ENCODE measurements at places on chromosomes 16 and 17.
A peak's percentile ranks its signal among the peaks of the same experiment; 100 is the strongest.

DNA sequence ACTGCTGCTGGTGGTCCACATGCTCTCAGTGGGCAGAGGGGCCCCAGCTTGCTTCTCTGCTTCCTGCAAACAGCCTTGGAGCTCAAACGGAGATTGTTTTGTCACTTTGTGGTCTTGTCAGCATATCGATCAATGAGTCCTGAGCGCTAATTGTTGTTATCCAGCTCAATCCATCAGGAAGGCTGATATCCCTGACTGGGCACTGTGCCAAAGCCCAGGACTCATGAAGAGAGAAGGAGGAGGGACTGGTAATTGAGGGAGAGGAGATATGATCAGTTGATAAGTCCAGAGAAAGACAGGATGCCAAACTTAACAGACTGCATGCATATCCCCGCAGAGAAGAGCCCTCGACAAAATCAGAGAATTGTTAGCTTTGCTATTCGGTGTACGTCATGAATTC is 58.6 kb upstream of the DNAH9 start:
- no peak for DNase-seq

GRCh38 chr17:69363488-69364210 is 36.7 kb upstream of the ABCA5 start:
- no peak for DNase-seq

GRCh38 chr17:43574348-43574747 is 28.2 kb upstream of the ETV4 start:
- no peak for DNase-seq

- DNase-seq, result no peak
Measured at GRCh38 chr17:4540687-4541327, 14.4 kb downstream of the MYBBP1A start.

DNA sequence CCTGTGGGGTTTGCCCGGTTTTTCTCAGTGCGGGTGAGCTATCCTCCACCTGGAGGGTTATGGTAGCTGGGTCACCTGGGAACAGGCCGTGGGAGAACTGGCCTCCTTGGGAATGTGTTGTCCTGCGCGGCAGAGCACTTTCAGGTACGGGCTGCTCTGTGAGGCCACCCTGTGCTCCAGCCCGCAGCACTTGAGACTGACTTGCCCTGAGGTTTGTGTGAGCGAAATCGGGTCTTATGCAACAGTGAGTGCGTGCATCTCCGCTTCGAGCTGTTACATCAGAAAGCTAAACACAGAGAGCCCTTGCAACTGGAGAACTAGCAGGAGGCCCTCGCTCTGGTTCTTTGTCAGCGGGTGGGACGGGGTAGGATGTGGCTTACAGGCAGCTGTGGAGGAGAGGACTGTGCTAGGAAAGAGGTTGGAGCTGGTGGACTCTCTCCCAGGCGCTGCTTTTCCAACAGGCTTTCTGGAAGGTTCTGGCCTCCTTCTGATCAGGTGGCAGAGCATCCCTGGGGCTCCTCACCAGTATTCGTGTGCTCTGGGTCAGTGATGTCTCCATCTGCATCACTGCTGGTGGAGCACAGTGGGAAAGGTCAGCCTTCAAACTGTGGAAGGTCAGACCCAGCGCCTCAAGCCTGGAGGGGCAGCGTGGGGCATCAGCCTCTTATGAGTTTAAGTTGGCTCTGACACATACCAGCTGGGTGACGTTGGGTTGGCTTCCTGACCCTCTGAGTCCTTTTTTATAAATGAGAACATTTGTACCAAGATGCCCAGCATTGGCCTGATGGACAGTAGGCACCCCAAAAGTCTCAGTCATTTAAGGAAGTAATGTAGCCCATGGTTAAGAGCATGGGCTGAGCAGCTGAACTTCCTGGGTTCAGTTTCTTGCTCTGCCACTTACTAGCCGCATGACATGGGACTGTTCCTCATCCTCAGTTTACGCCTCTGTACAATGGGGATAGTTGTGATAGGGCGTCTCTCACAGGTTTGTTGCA is 76.3 kb downstream of the KSR1 start:
- no peak for DNase-seq

GRCh38 chr17:83153681-83154310 is 74.4 kb downstream of the METRNL start:
- no peak for DNase-seq

DNA sequence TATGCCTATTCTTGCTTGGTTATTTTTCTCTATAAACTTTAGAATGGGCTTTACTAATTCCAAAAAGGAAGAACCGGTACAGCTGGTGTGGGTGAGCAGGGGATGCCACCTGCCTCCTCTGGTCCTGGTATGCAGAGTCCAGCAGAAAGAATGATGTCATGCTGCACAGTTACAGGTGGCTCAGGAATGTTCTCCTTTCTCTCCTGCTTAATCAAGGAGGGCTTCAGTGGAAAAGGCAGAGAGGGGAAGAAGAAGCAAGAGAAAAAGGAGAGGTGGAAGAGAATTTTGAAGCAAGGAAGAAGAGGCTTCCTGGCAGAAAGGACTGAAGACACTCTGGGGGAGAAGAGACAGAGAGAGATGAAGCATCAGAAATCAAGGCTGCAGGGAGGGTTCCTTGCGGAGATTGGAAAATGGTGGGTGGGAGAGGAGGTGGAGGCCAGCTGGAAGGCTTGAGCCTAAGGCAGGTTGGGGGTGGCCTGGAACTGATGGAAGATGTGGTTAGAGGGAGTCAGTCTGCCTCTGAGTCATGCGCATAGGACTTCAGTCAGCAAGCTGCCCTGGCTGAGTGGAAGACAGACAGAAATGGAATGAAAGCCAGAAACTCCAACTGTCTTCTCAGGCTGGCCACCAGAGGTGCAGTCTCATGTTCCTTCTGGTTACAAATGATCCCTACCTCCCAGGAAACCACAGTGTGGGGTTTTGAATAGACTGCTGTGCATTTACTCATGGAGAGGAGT is 64.6 kb upstream of the CRHR1 start:
- peak; percentile 3 for DNase-seq

DNA sequence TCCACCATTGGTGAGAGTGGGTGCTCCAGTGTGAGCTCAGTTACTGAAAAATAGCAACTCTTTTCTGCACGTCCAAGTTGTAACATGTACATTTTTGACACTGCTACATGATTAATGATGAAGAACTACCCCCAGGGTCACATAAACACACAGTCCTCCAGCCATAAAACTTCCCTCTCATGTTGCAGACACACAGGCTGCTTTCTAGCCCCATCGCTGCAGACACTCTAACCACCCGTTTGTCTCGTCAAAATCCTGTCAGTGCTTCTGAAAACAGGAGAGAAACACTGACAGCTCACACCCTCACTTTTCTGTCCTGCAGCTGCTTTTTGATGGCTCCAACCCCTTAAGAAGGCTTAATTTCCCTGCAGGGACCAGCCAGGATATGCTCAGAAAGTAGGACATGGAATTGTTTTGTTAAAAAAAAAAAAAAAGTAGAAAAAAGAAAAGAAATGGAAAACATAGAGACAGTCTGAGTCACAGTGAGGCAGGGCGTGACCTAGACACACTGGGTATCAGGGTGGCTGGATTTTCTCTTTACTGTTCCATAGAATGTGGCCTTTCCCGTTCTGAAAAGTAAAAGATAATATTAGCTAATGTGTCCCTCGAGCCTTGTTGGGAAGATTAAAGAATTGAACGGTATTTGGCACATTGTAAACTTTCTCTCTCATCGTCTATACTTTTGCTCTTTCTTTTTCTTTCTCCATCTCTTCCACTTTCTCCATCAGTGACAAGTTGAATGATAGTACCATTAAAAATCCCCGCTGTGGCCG is 20.7 kb upstream of the CCL5 start:
- no peak for DNase-seq

DNA sequence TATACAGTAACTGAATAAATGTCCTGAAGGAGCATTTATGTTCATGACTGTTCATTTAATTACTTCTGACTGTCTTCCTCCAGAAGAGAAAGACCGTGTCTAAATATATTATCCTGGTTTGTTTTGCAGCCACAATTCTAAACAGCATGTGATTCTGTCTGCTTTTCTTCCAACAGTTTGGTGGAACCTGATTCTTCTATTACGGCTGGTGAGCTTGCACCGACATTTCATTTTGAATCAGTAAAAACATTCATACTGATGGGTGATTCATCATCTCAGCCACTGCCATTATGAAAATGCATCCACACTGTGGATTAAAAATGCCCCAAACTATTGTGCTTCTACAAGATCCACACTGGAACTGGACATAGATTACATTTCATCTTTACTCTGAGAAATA is 16.9 kb downstream of the KNOP1 start:
- DNase-seq, result no peak

- DNase-seq, result no peak
Measured at GRCh38 chr16:78593352-78593751, 493.9 kb downstream of the WWOX start.

GRCh38 chr17:79943347-79944241 is 92.1 kb downstream of the TBC1D16 start:
- DNase-seq, result no peak

GRCh38 chr16:85380905-85381737 is 232.0 kb upstream of the GSE1 start:
- DNase-seq, result no peak

DNA sequence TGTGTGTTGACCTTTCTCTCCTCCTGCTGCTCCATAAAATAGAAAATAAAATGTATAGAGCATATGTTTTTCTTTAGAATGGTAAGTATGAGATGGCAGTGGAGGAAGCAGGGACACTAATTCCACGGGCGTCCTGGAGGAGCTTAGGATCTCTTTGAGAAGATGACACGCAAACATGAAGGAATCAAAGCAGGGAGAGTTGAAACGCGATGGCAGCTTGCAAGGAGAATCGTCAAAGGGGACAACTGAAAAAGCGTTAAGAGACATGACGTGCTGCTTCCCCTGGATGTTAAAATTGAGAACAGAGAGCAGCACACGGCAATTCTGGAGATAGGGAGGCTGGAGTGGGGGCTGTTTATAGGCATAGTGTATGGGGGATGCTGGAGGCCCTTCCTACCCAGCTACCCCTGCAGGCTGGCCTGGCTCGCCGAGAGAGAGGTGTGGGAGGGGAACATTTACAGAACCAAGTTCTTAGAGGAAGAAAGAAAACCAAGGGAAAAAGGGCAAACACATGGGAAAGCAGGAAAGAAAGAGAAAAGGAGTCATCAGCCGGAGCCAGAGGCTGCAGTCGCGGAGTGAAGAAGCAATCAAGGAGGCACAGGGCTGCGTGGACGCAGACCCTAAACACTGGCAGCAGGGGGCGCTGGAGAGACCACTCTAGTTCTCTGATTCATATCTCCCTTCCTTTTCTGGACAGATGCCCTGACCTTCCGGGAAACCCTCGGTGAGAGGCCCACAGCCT is 55.8 kb downstream of the MYH13 start:
- DNase-seq, result peak; percentile 27

GRCh38 chr17:30234296-30234695 is 1.2 kb downstream of the SLC6A4 start:
- no peak for DNase-seq

GRCh38 chr17:75778861-75779249 is 5.8 kb upstream of the UNK start:
- no peak for DNase-seq

DNA sequence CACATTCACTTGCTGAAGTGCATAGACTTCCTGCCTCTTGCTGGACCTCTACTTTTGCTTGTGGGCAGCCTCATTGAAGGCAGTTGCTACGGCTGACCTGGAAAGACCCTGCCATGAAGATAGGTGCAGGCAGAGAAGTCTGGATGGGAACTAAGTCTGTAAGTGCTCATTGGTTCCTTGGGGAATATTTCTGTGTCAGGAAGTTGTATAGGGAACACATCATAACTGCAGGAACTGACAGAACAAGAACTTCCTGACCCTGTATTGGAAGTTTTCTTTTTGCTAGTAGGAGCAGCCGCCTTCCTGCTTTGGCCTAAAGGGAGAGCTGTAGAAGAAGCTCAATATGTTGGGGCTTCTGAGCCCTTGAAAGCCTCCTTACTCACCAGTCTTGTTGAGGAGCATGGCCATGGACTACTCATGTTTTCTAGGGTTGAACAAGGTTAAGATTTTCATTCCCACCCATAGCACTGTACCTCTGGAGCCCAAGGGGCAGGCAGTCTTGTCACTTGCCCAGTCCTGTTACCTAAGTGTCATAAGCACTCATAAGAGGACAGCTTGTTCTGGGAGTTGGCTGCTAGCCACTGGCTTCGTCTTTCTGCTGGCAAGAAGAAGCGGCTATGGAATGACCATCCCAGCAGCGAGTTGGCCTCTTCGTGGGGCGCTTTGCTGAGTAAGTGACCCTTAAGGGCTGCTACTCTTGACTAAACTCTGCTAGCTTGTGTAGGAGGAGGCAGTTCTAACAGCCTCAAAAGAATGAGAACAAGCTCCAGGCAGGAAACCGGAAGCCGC is 7.2 kb downstream of the UBFD1 start:
- DNase-seq, result peak; percentile 64

DNA sequence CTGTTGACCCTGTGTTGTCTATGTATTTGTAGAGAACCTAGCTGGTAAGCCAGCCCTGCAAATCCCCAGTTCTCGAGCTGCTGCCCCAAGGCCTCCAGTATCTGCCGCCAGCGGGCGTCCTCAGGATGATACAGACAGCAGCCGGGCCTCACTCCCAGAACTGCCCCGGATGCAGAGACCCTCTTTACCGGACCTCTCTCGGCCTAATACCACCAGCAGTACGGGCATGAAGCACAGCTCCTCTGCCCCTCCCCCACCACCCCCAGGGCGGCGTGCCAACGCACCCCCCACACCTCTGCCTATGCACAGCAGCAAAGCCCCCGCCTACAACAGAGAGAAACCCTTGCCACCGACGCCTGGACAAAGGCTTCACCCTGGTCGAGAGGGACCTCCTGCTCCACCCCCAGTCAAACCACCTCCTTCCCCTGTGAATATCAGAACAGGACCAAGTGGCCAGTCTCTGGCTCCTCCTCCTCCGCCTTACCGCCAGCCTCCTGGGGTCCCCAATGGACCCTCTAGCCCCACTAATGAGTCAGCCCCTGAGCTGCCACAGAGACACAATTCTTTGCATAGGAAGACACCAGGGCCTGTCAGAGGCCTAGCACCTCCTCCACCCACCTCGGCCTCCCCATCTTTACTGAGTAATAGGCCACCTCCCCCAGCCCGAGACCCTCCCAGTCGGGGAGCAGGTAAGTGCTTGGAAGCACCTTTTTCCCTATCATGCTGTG is 23.1 kb upstream of the CDC6 start:
- DNase-seq, result no peak

DNA sequence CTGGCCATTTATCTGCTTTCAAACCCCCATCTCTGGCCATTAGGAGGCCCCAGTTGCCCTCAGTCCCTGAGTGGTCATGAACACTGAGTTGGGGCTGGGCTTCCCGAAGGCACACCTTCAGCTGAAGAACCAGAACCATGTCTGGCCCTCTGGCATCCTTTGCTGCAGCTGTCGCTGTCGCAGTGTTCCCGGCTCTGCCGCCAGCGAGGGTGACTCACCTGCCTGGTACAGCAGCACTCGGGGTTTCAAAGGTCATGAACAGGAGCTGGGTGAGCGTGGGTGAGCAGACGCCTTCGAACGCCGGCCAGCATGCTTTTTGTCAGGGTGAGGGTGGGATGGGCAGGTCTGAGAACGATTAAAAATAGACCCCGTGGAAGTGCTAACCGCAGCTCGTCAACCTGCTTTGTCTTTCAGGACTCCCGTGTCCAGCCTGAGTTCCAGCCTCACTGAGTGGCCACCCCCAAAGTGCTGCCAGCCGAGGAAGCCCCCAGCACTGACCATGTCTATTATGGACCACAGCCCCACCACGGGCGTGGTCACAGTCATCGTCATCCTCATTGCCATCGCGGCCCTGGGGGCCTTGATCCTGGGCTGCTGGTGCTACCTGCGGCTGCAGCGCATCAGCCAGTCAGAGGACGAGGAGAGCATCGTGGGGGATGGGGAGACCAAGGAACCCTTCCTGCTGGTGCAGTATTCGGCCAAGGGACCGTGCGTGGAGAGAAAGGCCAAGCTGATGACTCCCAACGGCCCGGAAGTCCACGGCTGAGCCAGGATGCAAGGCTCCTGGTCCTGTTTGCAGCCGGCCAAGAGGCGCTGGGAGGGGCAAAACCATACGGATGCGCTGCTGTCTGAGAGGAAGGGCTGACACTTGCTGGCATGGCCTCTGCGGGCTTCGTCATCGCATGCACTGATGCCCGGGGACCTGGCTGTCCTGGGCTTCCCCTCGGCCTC is 7.6 kb downstream of the SNN start:
- DNase-seq, result no peak
